Stimulated activated CD8-positive, alpha-beta memory T cell treated with anti-CD3 and anti-CD28 coated beads, Interleukin-4, amount 100 ng/mL, for 1 hour (primary cell): ENCODE measurements at places on chromosomes 11 and 22.

DNA sequence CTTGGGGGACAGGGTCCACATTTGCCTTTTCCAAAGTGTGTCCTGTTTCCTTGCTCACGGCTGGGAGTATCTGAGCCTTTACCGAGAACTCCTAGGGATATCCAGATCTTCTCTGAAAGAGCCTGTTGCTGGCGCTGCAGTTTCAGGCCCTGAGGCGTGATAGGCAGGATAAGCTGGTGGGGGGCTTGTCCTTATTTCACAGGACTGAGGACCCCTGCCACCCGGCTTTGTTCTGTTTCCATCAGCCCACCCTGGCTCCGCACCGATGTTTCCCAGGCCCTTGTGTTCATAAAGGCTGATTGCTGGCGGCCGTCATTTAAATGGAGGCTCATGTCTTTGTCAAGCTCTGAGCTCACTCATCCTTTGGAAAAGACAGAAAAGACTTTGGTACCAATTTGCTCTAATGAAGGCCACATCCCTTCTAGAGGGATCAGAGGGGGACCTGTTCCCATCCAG, 9.4 kb upstream of the NPTXR start:
- no peak for DNase-seq

- no peak for DNase-seq
Measured at GRCh38 chr22:42946546-42947198, 68.3 kb downstream of the PACSIN2 start.

DNA sequence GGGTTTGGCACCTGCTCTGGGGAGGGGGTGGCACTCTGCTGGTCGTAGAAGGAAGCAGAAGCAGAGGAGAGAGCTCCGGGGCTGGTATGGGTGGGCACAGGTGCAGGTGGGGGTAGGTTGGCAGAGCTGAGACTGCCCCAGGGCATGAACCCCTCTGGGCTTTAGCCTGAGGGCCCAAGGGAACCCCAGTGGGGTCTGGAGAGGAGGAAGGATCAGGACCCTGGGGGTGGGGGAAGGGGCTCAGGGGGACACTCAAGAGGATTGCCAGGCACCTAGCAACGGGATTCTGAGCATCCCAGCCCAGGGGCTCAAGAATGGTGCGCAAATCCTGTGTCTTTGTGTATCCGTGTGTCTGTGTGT, 6.3 kb downstream of the ALDH3B2 start:
- DNase-seq: no peak

DNA sequence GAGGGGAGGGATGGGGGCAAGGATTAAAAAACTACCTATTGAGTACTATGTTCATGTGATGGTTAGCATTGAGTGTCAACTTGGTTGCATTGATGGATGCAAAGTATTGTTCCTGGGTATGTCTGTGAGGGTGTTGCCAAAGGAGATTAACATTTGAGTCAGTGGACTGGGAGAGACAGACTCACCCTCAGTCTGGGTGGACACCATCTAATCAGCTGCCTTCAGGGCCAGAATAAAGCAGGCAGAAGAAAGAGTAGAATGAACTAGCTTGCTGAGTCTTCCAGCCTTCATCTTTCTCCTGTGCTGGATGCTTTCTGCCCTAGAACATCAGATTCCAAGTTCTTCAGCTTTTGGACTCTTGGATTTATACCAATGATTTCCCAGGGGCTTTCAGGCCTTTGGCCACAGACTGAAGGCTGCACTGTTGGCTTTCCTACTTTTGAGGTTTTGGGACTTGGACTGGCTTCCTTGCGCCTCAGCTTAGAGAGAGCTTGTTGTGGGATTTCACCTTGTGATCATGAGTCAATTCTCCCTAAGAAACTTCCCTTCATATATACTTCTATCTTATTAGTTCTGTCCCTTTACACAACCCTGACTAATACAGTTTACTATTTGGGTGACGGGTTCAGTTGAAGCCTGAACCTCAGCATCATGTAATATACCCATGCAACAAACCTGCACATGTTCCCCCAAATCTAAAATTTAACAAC, 70.2 kb downstream of the MTNR1B start:
- DNase-seq: no peak
